ENCODE measurements at places on chromosomes 1 and 21.

GRCh38 chr1:14750490-14750889 is 152.0 kb downstream of the KAZN start:
- no peak for DNase-seq

GRCh38 chr21:27691006-27691405 is 724.1 kb upstream of the ADAMTS5 start:
- no peak for DNase-seq

DNA sequence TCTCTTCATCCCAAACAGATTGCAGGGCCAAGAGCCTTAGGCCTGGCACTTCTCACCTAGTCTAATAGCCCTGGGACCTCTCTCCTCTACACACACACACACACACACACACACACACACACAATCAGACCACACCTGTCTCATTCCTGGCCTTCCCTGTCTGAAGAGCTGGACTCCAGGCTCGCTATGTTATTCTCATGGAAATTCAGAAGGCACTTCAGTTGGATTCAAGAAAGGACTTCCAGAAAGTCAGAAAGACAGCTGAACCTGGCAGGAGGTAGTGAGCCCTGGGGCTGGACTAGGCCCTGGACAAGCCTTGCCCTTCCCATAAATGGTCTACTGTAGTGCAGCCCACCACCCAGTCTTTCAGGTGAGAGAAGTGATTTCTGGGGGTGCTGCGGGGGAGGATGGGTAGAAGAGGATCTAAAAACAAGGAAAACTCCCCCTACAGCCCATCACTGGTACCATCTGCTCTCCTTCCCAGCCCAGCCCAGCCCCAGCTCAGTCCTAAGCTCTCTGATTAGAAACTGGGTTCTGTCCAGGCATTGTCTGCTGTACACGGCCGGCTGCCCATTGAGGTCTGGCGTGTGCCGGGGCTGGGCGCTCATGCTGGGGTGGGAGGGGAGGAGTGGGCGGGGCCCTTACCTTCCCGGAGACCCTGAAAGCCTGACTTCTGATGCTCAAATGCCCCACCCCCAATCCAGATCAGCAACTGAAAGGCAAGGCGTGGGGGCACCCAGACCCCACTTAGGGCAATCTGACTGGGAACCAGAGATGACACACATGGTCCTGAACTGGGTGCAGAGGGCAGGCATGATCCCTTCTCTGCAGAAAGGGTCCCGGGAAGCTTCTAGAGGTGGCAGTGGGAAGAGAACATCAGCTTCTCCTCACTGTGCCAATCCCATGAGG is 2.5 kb downstream of the KIF21B start:
- no peak for DNase-seq

GRCh38 chr1:51314974-51315373 is 15.4 kb downstream of the TTC39A start:
- no peak for DNase-seq

GRCh38 chr21:33975548-33976081 is 60.0 kb upstream of the ATP5PO start:
- no peak for DNase-seq

- DNase-seq, result no peak
These were observed 16.6 kb upstream of the CACYBP start for GRCh38 chr1:174982971-174983689.

GRCh38 chr1:70195342-70195741 is 10.0 kb downstream of the LRRC40 start:
- DNase-seq, result no peak

DNA sequence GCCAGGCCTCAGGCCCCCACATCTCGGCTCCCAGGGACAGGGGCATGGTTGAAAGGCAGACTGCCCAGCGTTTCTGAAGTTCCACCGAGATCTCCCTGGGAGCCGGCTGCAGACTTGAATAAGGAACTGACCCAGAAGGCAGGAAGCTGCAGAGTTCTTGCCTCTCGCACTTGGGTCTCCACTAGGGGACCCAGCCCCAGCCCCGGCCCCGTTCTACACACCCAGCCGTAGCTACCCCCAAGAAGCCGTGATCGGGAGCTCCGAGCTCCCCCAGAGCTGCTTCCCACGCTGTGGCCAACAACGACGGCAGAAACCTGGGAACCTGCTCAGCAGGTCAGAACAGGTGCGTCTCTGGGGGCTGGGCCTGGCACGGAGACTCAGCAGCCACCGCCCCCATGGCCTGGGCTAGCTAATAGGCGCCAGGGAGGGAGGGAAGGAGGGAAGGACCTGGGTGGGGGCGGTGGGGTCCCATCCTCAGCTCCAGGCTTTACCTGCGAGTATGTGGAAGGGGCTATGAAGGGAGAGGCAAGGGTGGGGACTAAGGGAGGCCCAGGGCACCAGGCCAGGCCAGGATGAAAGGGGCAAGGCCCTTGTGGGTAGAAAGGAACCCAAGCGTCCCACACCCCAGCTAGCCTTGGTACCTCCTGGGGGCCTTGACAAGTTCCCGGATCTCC is at the start of gene NECTIN4:
TSS of gene NECTIN4 (minus strand) at position 308 of the 674 bp plus-strand sequence. CDS start at position 46, 262 bp downstream.
- no peak for DNase-seq

DNA sequence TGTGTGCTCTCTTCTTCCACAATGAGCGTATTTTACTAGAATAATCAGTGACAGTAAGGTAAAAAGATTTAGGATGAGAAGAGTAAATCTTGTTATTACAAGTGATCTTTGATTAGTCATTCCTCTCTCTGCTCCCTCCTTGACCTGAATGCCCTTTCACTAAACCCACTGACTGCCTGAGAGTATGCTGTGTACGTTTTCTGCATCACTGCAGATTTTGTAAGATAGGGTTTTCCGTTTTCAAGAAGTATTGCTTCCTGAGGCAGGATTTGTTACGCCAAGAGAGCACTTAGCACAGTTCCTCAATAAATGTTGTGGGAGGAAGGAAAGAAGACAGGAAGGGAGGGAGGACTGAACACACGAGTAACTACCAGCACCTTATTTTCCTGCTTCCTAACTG is 7.7 kb upstream of the LAMB3 start:
- DNase-seq, result no peak

DNA sequence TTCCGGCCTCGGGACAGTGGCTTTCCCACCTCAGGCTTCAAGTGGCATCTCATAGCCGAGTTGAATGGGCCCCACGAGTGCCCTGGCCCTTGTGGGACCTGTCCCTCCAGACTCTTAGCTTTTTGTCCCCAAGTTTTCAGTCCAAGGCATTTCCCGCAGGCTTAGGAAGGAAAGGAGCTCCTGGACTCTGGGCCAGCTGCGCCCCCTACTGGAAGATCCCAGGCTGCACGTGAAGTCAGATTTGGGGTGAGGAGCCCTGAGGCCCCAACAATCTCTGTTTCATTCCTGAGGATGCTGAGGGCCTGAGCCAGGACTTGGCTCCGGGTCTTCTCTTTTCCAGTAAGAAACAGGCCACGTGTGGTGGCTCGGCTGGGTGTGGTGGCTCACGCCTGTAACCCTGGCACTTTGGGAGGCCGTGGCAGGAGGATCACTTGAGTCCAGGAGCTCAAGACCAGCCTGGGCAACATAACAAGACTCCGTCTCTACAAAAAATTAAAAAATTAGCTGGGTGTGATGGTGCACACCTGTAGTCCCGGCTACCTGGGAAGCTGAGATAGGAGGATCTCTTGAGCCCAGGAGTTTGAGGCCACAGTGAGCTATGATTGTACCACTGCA is 67.4 kb downstream of the ARHGEF10L start:
- no peak for DNase-seq

GRCh38 chr1:85465099-85465785 is at the start of gene DDAH1:
Gene DDAH1 (minus strand): TSS chr1:85465159. CDS start chr1:85465045, 114 bp downstream.
- no peak for DNase-seq

GRCh38 chr1:40360631-40361030 is 12.9 kb upstream of the SMAP2 start:
- no peak for DNase-seq

- no peak for DNase-seq
These were observed 42.1 kb upstream of the DIP2A start for GRCh38 chr21:46416551-46416950.

DNA sequence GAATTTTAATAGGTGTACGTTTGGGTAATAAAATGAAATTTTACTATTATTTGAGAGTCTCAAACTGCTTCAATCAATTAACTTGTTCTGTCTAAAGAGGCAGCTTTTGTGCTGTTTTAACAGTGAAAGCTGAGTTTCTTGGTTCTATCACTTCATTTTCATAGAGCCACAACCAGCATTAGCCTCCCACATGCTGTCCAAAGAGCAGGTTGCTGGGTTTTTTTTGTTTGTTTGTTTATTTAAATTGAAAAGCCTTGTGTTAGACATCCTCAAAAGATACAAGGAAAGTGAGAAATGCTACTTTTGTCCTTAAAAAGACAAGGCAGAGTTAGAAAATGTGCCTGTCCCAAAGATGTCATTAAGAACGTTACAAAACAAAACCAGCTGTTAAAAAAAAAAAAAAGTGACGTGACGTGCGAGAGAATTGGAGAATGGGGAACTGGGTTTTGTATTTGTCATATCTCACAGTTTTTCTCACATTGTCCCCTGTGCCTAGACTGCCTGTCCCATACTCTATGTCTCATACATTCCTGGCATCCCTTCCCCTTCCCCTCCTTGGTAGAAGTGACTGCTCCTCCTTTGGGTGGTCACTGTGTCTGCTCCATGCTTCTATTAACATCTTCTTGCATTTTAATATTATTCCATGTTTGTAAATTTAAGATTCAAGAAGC is 63.1 kb upstream of the CD34 start:
- DNase-seq, result no peak

DNA sequence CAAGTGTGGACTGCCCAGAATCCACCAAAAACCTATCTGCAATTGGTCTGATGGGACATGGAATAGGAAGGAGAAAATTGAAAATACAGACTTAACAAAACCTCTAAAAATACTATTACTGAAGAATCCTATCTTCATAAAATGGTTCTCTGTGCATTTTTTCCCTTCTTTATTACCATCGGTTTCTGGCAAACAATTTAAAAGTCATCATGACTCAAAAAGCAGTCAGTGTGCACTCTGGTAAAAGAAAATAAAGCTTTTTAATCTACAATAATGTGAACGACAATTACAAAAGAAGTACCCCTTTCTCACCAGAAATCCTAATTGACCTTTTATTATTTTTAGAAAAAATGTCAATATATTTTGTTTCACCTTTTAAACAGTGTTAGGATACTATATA is 186.3 kb downstream of the TPR start:
- DNase-seq, result no peak

DNA sequence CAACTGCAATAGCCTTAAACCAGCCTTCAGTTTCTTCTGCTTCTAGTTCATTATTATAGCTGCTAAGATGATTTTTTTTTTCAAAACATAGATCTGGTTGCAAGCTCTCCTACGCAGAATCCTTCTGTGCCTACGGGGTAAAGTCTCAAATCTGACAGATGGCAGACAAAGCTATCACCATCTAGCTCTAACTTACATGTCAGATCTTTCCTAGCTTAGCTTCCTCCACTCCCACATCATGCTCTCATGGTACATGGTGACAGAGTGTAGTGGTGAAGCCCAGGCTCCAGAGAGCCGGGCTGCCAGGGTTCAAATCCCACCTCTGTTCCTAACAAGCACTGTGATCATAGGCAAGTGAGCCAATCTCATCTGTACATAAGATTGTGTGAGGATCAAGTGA is 24.2 kb upstream of the GUCA2B start:
- DNase-seq, result no peak
